CD4-positive, alpha-beta T cell treated with Interleukin-1 beta for 1 hour (primary cell): ENCODE measurements at places on chromosomes 12 and 14.

GRCh38 chr14:83485591-83485990 is 1951.9 kb upstream of the SEL1L start:
- DNase-seq: no peak

- DNase-seq: no peak
These were observed 4.1 kb upstream of the DAO start for GRCh38 chr12:108875682-108876361.

- no peak for DNase-seq
These were observed 57.8 kb downstream of the RIMBP2 start for GRCh38 chr12:130658145-130658911.

GRCh38 chr12:68904351-68904962 is 28.5 kb downstream of the CPM start:
- peak; percentile 2 for DNase-seq

DNA sequence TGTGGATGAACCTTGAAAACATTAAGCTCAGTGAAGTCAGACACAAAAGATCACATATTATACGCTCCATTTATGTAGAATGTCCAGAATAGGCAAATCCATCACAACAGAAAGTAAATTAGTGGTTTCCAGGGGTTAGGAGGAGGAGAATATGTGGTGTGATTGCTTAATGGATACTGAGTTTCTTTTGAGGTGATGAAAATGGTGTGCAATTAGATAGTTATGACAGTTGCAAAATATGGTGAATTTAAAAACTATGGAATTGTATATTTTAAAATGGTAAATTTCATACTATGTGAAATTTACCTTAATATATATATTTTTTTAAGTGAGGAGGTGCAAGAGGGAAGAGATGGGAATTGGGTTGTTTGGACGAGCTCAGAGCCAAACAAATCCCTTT is 46.3 kb upstream of the KICS2 start:
- DNase-seq: no peak

DNA sequence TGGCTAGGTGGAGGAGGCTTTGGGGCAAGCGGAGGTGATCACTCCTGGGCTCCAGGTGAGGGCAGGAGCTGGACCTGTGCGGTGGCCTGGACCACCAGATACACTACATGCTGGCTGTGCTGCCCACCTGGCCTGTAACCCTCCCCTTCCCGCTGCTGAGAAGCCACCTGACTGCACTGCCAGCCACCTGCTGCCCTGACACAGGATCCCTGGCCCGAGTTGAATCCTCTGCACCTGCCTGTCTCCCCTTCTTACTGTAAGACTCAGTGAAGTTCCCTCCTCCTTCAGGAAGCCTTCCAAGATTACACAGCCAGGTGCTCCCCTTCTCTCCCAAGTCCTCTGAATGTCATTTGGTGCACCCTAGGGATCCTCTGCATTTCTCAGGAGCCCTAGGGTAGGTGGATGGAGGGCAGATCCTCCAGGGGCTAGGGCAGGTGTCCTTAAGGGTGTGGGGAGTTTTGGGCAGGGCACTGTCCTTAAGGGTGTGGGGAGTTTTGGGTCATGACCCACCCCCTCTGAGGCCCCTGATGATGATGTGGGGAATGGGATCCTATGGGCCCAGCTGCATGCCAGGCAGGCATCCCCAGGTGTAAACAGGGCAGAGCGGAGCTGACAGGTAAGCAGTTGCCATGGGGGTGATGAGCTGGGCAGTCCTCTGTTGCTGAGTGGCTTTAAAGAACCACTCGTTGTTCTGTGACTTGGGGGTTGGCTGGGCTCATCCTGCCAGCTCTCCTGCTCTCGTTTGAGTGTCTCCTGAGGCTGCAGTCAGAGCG is 6.7 kb upstream of the MTA1 start:
- no peak for DNase-seq

GRCh38 chr14:95007921-95008320 is 149.4 kb downstream of the DICER1 start:
- no peak for DNase-seq

- DNase-seq: no peak
These were observed 47.9 kb downstream of the CDK17 start for GRCh38 chr12:96352161-96352835.

DNA sequence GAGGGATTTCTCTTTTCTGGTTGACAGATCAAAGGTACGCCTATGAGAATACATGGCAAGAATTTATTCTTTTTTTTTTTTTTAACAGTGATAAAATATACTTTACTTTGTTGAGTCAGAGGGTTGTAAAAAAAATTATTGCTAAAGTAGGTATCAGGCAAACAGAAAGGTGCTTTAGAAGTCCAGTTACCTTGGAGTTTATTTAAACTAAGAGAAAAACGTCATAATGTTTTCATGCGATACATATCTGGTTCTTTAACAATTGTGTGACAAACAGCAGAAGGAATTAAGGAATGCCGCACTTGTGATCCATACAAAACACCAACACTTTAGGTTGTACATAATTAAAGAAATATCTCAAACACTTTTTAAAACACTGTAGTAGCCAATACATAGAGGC is 94.2 kb downstream of the BORCS5 start:
- no peak for DNase-seq

GRCh38 chr14:69610874-69611171 is 573 bp upstream of the SUSD6 start:
- DNase-seq: no peak
